ENCODE measurements at places on chromosomes 5 and 9.

DNA sequence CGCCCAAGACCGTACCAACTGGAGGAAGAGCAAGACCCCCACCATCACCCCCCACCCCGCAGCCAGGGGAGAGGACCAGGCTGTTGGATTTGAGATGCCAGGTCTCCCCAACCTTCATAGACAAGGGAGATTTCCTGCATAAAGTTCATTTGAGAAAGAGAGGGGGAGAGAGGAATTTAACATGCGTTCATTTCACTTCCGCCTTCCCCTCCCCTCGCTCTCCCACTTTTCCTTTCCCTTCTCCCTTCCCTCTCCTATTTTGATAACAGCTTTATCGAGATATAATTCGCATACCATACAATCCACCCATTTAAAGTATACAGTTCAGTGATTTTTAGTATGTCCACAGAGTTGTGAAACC lies 4.2 kb upstream of the NKX2-5 start:
- DNase-seq: no peak

DNA sequence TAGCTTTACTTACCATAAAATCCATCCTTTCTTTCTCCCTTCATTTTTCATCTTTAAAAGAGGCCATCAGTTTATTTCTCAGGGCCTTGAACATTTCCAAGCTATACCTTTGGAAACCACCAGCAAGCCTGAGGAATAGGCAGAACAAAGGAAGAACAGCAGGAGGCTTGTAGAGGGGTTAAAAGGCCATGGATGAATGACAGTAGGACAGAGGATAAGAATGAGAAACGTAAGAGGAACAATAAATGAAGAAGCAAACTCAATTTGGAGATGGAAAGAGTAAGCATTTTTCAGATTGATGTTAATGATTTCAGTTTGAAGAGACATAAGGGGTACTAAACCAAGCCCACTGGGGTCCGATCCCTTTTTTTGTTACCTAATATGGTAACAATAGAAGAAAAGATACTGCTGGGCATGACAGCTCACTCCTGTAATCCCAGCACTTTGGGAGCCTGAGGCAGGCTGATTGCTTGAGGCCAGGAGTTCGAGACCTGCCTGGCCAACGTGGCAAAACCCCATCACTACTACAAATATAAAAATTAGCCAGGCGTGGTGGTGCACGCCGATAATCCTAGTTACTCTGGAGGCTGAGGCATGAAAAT lies 106.6 kb upstream of the NMUR2 start:
- no peak for DNase-seq

DNA sequence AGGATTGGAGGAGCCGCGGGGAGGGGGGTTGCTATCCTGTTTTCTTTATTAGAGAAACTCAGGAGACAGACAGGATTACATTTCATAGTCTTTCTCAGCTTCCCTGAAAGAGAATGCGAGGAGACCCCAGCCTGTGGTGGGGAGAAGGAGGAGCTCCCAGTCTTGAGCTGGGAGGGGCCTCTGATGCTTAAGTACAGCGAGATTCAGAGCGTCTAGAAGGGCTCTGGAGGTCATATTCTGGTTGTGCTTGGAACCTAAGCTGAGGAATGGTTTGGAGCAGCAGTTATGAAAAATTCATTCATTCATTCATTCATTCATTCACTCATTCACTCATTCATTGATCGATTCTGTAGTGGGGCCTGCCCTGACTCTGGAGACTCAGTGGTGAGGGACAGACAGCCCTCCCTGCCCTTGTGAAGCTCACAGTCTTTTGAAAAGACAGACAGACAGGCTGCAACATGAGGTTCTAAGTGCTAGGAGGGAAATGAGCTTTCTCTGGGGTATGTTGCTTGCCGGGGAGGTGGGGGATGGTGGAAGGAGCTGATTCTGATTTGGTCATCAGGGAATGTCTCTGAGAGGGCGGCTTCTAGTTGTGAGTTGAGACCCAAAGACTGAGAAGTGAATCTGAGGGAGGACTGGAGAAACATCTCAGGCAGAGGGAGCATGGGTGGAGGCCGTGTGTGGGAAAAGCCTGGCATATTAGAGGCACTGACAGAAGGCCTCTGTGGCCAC lies 2.5 kb upstream of the SPRY4 start:
- DNase-seq: no peak

GRCh38 chr5:132679166-132679565 lies 5.4 kb downstream of the IL4 start:
- no peak for DNase-seq

GRCh38 chr5:9062873-9063272 lies 483.0 kb downstream of the SEMA5A start:
- DNase-seq: no peak

GRCh38 chr9:95101326-95101725 lies 216.2 kb downstream of the FANCC start:
- DNase-seq: no peak

DNA sequence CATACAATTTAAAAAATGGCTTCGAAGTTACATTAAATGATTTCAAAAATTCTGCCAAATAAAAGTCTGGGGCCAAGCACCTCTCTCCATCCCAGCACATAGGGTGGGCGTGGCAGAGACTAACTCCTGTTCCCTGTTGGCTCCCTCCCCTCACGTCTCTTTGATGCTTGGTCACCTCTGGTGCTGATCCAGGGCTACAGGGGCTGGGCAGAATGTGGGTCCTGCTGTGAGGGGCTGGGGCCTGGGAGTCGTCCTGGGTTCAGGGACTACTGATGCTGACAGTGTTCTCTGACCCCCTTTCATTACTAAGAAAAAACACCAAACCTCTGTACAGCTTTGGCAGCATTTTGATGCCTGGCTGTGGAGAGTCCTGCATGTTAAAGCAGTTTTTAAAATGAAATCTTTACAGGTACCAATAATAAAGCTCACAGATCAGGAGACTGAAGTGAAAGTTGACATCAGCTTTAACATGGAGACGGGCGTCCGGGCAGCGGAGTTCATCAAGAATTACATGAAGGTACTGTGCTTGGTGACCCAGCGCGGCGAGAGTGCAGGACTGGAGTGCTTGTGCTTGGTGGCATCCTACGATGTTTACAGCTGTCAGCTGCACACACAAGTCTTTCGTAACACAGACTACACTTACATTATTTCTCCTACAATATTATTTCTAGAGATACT lies 29.0 kb downstream of the TENT4A start:
- no peak for DNase-seq

GRCh38 chr5:10633271-10634049 lies 69.6 kb downstream of the ANKRD33B start:
- no peak for DNase-seq

DNA sequence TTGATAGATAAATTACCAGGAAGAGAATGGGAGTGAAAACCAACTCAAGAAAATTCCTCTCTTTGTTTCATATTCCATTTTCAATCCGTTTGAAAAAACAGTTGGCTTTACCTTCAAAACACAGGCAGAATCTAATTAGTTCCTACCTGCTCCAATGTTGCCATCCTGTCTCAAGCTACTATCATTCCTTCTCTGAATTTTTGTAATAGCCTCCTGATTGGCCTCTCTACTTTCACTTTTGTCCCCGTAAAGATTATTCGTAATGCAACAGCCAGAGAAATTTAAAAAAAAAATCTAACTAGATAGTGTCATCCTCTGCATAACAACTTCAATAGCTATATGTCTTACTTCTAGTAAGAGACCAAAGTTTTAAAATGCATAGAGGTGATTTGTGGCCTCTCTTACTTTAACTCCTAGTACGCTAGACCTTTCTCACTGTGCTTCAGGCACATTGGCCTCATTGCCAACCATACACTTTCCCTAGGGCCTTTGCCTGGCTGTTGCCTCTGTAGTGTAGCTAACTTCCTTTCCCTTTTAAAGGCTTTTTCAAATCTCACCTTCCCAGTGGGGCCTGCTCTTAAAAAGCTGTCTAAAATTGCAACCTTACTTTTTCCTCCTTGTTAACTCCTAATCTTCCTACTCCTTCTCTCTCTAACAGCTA lies 311.3 kb upstream of the GRIN3A start:
- no peak for DNase-seq

DNA sequence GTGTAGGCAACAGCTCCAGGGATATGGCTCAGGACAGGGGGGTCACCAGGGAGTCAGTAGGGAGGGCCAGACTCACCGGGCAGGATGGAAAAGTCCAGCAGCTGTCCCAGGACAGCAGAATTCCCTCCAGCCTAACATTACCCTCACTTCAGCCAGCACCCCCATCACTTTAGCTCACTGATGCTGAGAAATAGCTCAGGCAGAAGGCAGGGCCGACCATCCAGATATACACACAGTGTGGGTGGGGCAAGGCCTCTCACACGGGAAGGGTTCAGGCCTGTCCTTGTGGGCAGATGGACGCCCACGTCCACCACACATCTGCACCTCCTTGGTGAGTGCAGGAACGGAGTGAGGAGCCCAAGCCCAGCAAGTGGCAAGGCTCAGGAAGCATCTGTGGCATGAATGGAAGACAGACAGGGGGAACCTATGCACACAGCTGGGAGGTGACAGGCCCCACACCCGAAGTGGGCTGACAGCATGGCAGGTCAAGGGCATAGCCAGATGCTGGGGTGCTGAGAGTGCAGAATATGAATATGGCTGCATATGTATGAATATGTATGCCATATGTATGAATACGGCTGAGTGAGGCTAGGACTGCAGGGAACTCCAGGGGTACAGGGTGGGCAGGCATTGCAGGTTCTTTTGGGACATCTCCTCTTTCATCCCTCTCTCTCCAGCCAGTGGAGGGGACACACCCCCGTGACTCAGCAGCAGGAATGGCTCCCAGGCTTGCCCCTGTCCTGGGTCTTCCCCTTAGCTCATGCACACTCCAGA lies 17.0 kb downstream of the BICD2 start:
- no peak for DNase-seq

- DNase-seq: no peak
These were observed 19.0 kb downstream of the CMBL start for GRCh38 chr5:10288592-10289219.

DNA sequence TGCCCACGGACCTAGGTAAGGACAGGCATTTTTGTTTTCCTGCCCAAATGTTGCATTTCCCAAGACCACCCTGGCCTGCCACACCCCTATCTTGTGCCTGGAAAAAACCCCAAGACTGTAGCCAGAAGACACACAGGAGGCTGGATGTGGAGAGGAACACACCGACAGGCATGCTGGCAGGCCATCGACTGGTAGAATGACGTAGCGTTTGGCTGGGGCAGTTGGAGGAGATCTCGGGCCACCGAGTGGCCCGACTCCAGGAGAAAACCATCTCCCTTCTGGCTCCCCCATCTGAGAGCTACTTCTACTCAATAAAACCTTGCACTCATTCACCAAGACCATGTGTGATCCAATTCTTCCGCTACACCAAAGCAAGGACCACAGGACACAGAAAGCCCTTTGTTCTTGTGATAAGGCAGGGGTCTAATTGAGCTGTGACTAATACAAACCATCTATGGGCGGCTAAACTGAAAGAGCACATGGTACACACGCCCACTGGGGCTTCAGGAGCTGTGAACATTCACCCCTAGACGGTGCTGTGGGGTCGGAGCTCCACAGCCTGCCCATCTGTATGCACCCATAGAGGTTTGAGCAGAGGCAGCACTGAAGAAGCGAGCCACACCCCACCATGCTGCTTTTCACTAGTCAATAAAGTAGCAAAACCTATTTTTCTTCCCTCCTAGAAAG lies 38.9 kb upstream of the N4BP3 start:
- no peak for DNase-seq

DNA sequence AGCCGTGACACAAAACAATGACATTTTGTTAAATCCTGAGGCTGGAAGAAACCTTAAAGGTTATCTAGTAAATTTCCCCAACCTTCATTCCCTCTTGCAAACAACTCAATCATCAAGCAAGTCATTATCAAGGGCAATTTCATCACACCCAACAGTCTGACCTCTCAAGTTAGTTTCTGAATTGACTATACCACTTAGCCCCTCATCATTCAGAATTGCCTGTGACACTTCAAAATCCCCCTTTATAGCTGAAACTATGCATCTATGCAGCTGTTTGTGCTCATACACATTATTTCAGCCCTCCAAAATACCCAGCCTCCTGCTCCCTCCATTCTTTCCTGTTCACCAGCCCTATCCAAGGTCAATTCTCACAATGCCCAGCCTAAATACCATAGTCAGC lies 24.6 kb downstream of the LPAR1 start:
- no peak for DNase-seq

DNA sequence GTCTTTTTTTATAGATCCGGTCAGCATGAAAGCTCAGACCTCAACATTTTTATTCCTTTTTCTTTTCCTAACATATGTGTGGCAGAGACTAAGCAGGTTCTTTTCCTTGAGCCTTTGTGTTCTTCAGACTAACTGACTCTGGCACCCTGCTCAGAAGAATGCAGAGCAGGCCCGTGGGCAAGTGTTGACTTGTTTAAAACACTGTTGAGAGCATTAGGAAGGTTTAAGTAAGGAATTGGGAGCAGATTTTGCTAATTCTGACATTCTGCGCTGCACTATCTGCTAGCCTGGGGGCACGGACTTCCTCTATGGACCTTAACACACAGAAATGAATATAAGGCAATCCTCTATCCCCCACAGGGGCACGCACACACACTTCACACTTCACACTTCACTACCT lies 182.5 kb upstream of the PIK3R1 start:
- DNase-seq: no peak

- DNase-seq: no peak
These were observed 109.2 kb downstream of the PBX3 start for GRCh38 chr9:125856331-125856730.

GRCh38 chr5:10474521-10475075 lies 32.9 kb downstream of the ROPN1L start:
- no peak for DNase-seq

DNA sequence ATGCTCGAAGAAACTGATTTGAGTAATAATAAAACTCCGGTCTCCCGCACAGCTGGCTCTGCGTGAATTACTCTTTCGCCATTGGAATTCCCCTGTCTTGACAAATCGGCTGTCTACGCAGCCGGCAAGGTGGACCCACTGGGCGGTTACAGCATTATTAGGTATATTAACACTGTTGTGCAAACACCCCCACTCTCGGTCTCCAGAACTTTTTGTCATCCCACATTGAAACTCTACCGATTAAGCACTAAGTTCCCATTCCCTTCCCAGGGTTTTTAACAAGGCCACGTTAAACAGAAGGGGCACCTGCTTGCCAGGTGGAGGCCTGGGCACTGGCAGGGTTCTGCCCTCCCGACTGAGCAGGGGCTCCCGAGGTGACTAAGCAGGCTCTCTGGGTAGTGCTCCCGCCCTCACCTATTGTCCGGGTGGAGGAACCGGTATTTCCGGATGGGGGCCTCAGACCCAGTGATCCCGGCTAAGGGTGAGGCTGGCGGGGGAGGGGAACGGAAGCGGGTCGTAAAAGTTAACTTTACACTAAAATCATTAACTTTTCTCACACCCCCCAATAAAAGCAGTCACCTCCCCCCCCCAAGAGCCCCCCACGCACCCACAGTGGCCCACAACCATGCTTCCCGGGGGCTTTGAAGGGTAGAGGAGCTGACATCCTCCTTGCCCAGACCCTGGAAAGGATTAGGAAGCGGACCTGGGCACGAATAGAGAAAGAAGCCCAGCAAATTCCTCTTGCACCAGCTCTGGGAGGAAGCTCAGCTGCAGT lies 53.5 kb upstream of the TJP2 start:
- no peak for DNase-seq

- peak; percentile 77 for DNase-seq
These were observed 137.4 kb downstream of the MED27 start for GRCh38 chr9:131942146-131942720.

GRCh38 chr5:138491284-138491648 lies 26.0 kb downstream of the EGR1 start:
- DNase-seq: no peak
